ENCODE measurements at places on chromosomes 12 and 14.

DNA sequence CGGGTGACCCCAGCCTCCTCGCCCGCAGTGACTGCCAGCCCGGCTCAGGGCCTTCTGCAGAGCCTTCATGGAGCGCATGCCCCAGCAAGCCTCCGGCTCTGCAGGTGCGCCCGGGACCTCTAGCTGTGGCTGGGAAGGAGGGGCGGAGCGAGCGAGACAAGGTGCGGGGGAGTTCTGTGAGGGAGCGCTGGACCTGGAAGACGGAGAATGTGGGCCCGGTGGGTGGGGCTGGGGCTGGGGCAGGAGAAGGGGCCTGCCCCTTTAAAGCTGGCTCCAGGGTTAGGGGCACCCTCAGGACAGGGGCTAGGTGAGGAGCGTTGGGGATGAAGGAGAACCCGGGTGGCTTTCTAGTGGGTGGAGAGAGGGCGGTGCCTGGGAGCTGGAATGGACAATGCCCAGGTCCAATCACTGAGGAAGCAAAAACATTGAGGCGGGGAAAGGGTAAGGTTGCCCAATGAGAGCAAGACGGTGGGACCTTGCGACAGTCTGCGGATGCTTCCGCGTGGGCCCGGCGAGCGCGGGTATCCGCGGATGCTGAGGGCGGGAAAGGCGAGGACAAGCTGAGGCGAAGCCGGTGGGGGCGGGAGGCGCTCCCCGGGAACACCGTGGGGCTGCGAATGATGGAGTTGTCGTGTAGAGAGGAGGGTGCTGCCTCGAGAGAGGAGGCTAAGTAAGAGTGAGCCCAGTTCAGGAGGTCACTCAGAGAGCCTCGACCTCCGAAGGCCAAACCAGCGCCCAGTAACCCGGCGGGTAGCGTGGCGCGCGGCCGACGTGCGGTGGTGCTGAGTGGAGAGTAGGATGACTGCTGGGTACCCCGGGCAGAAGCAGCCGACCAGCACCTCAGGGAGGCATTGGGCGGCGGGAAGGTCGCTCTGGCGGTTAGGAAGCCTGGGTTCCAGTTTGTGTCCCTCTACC is at the start of gene GLS2:
GLS2 (minus strand) TSS at position 121 of the 915 bp plus-strand sequence; CDS start at position 78, 43 bp downstream.
- DNase-seq, result peak; percentile 53

- DNase-seq, result no peak
Observed at GRCh38 chr14:42190744-42191143, 584.1 kb downstream of the LRFN5 start.

GRCh38 chr14:90645842-90646443 is 170.3 kb downstream of the TTC7B start:
- no peak for DNase-seq

DNA sequence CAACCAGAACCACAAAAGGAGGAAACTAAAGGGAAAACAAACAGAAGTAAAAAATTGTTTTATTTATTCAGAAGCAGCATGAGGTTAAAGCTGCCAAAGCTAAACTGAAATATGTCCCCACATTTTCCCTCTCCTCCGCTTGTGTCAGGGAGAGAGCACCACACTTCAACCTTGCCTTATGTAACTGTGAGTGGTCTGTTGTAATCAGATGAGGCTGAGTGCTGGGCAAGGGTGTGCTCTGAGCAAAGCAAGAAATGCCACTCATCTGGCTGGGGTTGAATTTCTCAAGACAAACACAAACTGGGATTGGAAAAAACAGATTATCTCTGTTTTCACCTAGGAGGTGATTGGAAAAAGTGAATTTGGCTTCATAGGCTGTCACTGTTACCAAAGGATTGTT is 12.2 kb downstream of the CAPZA3 start:
- DNase-seq, result no peak

DNA sequence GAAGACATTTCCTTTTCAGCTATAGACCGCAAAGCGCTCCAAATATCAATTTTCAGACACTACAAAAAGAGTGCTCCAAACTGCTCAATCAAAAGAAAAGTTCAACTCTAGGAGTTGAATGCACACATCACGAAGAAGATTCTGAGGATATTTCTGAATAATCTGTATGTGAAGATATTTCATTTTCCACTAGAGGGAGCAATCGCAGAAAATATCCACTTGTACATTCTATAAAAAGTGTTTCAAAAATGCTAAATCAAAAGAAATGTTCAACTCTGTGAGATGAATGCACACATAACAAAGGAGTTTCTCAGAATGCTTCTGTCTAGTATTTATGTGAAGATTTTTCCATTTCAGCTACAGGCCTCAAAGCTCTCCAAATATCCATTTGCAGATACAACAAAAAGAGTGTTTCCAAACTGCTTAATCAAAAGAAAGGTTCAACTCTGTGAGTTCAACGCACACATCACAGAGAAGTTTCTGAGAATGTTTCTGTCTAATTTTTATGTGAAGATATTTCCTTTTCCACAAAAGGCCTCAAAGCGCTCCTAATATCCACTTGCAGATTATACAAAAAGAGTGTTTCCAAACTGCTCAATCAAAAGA is 643.8 kb upstream of the ALG10B start:
- no peak for DNase-seq

All from stimulated activated CD4-positive, alpha-beta T cell treated with anti-CD3 and anti-CD28 coated beads, Interleukin-12 subunit alpha, Interleukin-12 subunit beta, amount 100 ng/mL, for 24 hours (primary cell).